ENCODE measurements at places on chromosomes 2 and 18. TPM values are rescaled to one million over a fixed set of nuclear protein-coding genes. Genes with fewer than 3 reads are reported as not detected.

Gene TAF4B
- 2.3 TPM for total RNA-seq

Gene UCN
- 0.22 TPM for total RNA-seq

Gene SATB2
- 4.9 TPM for total RNA-seq

Gene METTL4
- 11.8 TPM for total RNA-seq

Gene TMEM169
- 0.66 TPM for total RNA-seq

Gene MPHOSPH10
- total RNA-seq, result 19.5 TPM

Gene SELENOI
- 25.1 TPM for total RNA-seq

Gene AQP12A
- total RNA-seq, result not detected

Gene TFCP2L1
- total RNA-seq, result under 0.01 TPM

Gene MFSD2B
- total RNA-seq, result under 0.01 TPM

Gene CEP68
- 7.0 TPM for total RNA-seq

Gene KLHL29
- 3.8 TPM for total RNA-seq

Gene TFPI
- total RNA-seq, result 66.9 TPM

Gene SERPINB3
- total RNA-seq, result not detected

Gene MAPRE2
- total RNA-seq, result 13.9 TPM

Gene GEN1
- 8.1 TPM for total RNA-seq

Gene CNGA3
- not detected for total RNA-seq

Gene POMC
- total RNA-seq, result 1.1 TPM

Gene CD207
- not detected for total RNA-seq

Gene LYPD6B
- not detected for total RNA-seq

Gene FMNL2
- total RNA-seq, result 35.4 TPM

Gene OTOF
- total RNA-seq, result 0.66 TPM

Gene TSGA10
- 3.7 TPM for total RNA-seq

Gene ABCG8
- not detected for total RNA-seq

Gene ESPNL
- total RNA-seq, result 9.2 TPM

Gene MPV17
- total RNA-seq, result 48.6 TPM

Gene CRYBA2
- total RNA-seq, result not detected

Gene OSBPL6
- 3.6 TPM for total RNA-seq

Gene ZBTB7C
- total RNA-seq, result not detected

Gene DSG4
- not detected for total RNA-seq

Gene GRB14
- 0.89 TPM for total RNA-seq

Gene PLGLB2
- 2.1 TPM for total RNA-seq

Gene COL4A3
- total RNA-seq, result 0.25 TPM

Gene PDE1A
- 20.0 TPM for total RNA-seq

Gene CGREF1
- 6.2 TPM for total RNA-seq

Gene RAB3GAP1
- total RNA-seq, result 114 TPM

Gene CTLA4
- total RNA-seq, result not detected

Gene FOXD4L1
- total RNA-seq, result 0.12 TPM

Gene SDC1
- 117 TPM for total RNA-seq

Gene IGFBP2
- total RNA-seq, result 136 TPM

Gene NAB1
- 29.0 TPM for total RNA-seq

Gene G6PC2
- not detected for total RNA-seq

Gene KLF7
- total RNA-seq, result 22.9 TPM

Gene SLC30A3
- 0.87 TPM for total RNA-seq

Gene UGT1A6
- total RNA-seq, result not detected

Gene EGR4
- total RNA-seq, result not detected

Gene FBXO36
- 1.9 TPM for total RNA-seq

Gene SCN7A
- total RNA-seq, result 0.12 TPM
